ENCODE measurements at places on chromosomes 2 and 18.

- DNase-seq, result peak; percentile 75
These were observed 214.0 kb downstream of the CYP26B1 start for GRCh38 chr2:71933467-71934319.

GRCh38 chr18:9809697-9810096 is 76.1 kb upstream of the TXNDC2 start:
- DNase-seq, result no peak

GRCh38 chr2:169080250-169081069 is 11.1 kb downstream of the DHRS9 start:
- DNase-seq, result no peak

DNA sequence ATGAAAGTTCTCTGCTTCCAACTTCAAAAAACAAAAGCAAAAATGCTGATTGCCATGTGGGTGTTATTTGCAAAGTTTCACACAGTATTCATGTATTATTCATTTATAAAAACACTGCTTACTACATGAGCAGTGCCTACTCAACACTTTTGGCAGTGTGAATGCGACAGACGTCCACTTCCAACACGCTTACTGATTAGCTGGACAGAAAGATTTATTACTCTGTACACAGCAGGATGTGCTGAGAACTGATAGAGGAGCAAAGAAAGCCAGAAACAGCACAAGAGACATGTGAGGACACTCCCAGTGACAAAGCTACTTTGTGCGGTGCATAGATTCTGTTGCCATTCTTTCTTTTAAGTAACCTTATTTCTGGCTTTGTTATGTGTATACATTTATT is 258.8 kb downstream of the DLGAP1 start:
- DNase-seq, result no peak

DNA sequence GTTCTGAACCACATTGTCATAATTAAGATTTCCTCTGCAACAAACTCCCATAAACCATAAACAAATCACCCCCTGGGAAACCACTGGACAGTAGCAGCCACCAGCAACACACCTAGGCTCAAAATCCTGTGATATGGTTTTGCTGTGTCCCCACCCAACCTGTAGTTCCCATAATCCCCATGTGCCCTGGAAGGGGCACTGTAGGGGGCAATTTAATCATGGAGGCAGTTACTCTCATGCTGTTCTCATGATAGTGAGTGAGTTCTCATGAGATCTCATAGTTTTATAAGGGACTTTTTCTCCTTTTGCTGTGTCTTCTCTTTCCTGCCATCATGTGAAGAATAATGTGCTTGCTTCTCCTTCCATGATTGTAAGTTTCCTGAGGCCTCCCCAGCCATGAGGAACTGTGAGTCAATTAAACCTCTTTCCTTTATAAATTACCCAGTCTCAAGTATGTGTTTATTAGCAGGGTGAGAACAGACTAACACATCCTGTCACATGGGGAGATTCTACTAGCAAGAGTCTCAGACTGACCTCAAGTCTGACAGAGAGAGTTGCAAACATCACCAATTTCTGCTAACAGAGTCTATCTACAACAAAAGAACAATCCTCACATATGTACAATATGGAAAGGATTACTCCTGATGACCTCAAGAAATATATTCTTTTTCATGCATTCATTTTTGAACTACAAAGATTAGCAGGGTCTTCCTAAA is 182.6 kb downstream of the GRB14 start:
- DNase-seq, result no peak

DNA sequence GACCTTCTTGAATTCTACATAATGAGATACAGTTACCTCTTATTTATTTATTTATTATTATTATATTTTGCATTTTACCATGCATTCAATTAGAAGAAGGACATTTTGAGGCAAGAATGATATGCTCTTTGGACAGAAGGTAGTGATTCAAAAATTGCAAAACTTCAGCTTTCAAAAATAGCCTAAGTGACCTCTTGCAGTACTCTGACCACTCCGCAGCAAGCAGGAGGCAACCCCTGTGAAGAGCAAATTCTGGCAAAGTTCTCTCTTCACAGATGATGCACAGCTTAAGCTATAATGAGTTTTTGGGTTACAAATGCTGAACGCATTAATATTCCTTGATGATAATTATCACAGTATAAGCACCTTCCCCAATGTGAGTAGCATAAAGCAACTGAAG is 170.0 kb downstream of the ZNF521 start:
- no peak for DNase-seq

DNA sequence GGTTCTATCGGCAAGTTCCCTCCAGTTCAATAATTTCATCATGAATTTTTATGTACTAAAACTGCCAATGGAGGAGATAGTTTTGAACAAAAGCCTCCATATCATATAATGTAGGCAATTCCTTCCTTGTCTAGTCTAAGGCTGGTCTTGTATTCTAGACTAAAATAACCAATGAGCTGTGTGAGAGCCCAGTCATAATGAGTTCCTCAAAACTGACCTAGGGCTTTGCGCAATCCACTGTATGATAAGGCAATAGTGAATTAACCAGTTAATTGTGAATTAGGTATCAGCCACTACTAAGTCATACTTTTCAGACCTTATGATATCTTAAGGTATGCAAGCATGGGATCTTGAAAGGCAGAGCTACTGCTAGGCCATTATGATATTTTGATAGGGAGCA is 7.6 kb upstream of the UXS1 start:
- DNase-seq, result no peak

- no peak for DNase-seq
These were observed 4.7 kb upstream of the KCNK3 start for GRCh38 chr2:26687801-26688200.

DNA sequence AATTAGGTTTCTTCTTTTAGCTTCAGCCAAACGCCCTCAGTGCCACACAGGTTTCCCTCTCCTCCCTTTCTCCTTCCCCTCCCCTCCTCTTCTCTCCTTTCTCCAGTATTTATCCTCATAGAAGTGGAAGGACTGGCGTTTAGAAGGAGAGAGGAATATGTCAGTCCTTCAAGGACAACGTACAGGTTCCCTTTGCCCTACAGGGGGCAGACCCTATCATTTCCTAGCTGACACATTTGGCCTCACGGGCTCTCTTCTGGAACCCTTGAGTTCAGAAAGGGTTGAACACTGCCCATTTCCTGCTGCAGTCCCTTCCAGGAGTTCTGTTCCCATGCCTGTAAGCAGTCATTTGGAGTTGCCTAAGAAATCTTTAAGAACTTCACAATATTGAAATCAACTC is 46.1 kb downstream of the CDCA7 start:
- DNase-seq, result peak; percentile 34

- no peak for DNase-seq
These were observed 27.5 kb upstream of the HPCAL1 start for GRCh38 chr2:10274983-10275802.

GRCh38 chr18:5444269-5444668 is 99.5 kb downstream of the EPB41L3 start:
- DNase-seq, result no peak

DNA sequence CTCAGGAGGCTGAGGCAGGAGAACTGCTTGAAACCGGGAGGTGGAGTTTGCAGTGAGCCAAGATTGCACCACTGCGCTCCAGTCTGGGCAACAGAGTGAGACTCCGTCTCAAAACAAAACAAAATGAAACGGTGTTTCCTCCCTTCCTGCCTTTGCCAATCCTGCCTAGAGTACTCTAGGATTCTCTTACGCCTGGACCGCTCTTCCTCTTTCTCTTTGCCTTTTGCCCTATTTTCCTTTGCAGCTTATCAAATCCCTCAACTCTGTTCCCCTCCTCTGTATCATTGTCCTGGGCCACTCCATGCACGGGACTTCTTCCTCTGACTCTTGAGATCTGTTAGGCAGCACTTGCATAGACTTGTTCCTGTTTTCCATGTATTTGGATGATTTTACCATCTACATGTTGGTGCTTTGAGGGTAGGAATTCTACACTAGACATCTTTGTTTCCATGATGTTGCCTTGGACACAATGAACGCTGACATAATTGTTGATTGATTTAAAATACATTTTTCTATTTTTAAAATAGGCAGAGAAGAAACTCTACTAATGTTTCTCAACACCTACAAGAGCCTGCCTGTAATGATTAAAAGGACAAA is 24.8 kb upstream of the ACYP2 start:
- DNase-seq, result no peak

DNA sequence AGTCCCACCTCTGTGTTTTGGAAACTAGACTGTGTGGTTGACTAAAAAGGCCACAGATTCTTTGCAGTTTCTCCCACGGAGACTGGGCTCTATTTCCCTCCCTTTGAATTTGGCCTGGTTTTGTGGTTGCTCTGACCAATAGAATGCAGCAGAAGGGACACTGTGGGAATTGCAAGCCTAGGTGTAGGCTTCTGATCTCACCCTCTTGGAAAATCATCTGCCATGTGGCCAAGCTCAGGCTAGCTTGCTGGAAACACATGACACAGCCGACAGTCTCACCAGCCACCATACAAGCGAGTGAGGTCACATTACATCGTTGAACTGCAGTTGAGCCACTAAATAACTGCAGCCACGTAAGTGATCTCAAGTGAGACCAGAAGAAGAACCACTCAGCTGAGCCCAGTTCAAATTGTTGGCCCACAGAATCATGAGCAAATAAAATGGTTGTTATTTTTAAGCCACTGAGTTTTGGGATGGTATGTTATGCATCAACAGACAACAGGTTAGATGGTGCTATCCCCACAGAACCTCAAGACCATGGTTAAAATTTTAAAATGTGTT is 319.1 kb upstream of the MEX3C start:
- no peak for DNase-seq

- no peak for DNase-seq
These were observed 134.1 kb downstream of the ACOXL start for GRCh38 chr2:110866466-110866865.

DNA sequence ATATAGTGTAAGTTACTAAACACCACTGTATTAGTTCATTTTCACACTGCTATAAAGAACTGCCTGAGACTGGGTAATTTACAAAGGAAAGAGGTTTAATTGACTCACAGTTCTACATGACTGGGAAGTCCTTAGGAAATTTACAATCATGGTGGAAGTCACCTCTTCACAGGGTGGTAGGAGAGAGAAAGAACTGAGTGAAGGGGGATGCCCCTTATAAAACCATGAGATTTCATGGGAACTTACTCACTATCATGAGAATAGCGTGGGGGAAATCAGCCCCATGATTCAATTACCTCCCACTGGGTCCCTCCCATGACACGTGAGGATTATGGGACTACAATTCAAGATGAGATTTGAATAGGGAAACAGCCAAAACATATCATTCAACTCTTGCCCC is 618.0 kb downstream of the NYAP2 start:
- DNase-seq, result no peak

GRCh38 chr2:74007711-74008110 is 23.0 kb downstream of the TET3 start:
- no peak for DNase-seq

- peak; percentile 2 for DNase-seq
These were observed at the start of gene CSRNP3 for GRCh38 chr2:165469417-165469816. Gene CSRNP3, plus strand, starts transcription at chr2:165469698. Its CDS starts 125,368 bp downstream, at chr2:165595066.

- DNase-seq, result no peak
These were observed 59.8 kb downstream of the BCL2 start for GRCh38 chr18:63259567-63260379.

DNA sequence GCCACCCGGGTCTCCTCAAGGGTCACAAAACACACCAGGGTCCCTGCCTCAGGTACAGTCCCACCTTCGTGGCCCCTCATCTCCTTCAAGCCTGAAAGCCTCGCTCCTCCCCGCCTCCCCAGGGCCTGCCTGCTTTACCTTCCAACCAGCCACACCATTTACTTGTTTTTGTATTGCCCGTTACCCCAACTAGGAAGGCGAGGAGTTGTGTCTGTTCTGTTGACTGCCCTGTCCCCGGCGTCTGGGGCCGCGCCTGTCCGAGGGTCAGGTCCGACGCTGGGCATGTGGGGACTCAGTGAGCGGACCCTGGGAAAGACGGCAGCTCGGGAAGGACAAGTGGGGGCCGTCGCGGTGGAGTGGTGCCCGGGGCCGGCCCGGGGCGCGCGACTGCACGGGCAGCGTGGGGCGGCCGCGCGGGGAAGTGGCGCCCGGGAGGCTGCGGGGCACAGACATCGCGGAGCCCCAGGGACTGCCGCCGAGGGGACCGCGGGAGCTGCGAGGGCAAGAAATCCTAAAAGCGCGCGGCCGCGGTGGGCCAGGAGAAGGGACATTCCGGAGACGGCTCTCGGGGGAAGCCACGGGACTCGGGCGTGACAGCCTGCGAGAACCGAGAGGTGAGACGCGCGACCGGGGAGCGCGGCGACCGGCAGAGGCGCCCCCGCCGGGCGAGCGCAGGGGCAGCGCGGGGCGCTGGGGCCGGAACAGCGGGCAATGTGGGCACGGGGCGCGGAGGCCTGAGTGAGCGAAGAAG is 797 bp upstream of the GRHL1 start:
- DNase-seq, result peak; percentile 32

GRCh38 chr18:37565977-37566478 is 430 bp upstream of the CELF4 start:
- DNase-seq, result no peak

- peak; percentile 53 for DNase-seq
These were observed 1.0 kb downstream of the AGAP1 start for GRCh38 chr2:235494716-235495372.

DNA sequence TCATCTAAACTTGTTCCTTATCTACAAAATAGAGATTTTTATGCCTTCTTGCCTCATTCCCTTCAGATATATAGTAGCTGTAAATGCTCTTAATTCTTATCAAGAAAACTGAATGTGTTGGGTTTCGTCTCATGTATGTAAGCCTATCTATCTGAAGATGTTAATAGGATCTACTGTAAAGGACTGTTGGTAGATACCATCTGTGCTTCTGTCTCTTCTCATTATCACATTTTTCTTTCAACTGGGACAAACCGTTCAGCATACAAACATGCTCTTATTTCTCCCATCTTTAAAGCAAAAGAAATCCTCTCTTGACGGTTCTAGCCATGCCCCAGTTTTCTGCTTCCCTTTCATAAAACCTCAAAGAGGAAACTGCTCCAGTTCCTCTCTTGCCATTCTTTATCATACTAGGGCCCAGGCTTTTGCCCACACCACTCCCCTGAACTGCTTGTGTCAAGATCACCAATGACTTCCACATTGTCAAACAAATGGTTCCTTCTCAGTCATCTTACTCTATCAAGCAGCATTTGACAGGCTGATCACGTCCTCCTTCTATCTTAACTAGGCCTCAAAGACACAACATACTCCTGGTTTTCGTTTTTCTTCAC is 88.7 kb downstream of the ARHGEF33 start:
- no peak for DNase-seq

GRCh38 chr2:96085541-96086355 is 30.6 kb downstream of the ADRA2B start:
- DNase-seq, result no peak

- peak; percentile 98 for DNase-seq
These were observed 42.7 kb upstream of the ZFP36L2 start for GRCh38 chr2:43269074-43269572.

- DNase-seq, result no peak
These were observed 944.6 kb upstream of the LRRTM1 start for GRCh38 chr2:81249152-81249551.

Data from RPMI7951 (cell line).